ENCODE measurements at places on chromosomes 7 and 10. TPM values are rescaled to one million over a fixed set of nuclear protein-coding genes. Genes with fewer than 3 reads are reported as not detected.

- H3K27ac ChIP-seq = no peak overlapping the region
- no peaks in the 10 kb centered on the region for H3K27me3 ChIP-seq
- no peaks in the 10 kb centered on the region for H3K36me3 ChIP-seq
- peaks cover 14% of the 10 kb centered on the region for H3K4me1 ChIP-seq
- DNase-seq = peak; percentile 56
Measured at GRCh38 chr7:139660317-139661042, 117.3 kb downstream of the HIPK2 start.

DNA sequence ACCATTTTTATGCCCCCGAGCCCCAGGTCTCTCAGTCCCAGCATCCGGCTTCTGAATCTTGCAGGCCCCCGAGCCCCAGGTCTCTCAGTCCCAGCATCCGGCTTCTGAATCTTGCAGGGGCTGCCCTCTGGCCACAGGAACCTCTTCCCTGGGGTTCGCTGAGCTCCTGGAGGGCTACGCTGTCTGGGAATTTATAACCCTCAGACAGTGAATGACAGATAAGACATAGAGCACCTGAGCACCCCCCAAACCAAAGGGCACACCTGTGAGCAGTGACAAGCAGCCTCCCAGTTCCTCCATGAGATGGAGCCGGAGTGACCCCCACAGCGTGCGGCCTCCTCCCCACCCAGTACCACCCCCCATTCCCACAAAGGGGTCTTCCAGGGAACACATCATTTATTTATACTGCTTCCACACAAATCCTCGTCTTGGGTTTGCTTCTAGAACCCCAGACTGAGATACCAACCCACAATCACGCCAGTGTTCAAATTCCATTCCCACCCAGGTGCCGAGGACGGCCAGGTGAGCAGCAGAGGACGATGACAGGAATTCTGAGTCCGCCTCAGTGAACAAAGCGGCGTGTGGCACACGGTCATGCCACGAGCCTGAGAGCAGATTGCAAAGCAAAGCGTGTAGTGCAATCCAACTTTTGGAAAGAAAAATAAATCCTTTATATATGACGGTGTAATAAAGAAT lies 57.7 kb upstream of the FAM20C start:
- H3K27ac ChIP-seq = no peak overlapping the region
- H3K27me3 ChIP-seq = no peaks in the 10 kb centered on the region
- no peak overlapping the region for H3K4me3 ChIP-seq
- H3K36me3 ChIP-seq = no peaks in the 10 kb centered on the region
- no peaks in the 10 kb centered on the region for H3K4me1 ChIP-seq

STK31 gene
- 0.20 TPM for total RNA-seq

NPY gene
- total RNA-seq = not detected

ASB10 gene
- not detected for total RNA-seq

DNA sequence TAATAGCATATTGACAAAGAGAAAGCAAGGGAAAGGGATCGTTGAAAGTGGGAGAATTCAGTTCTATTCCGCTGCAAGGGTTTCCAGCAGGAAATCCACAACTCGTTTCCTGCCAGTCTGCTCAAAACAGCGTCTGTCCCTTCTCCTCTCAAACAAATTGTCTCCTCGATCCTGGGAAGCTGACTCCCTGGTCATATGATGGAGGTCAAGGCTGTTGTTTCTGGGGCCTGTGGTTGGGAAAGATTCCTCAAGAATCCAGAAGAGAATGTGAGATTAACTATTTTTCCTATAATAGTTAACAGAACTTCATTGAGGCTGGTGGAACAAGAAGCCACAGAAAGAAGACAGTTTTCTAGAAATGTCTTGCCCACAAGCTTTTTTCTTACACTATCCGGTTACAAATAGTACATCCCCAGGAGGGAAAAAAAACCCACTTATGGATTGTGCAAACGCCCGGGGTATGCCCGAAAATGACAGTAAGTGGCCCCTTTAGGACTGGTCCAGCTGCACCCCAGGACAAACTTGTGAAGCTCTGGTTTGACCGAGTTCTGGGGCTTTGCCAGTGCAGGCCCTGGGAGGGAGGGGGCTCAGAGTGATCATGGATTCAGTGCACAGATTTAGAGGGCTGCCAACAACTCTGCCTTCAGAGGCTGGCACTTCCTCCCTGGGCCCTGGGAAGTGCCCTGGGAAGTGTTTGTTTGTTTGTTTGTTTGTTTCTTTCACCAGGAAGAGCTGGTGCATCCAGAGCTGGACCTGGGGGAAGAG lies 49.4 kb upstream of the CTBP2 start:
- H3K4me3 ChIP-seq = peak overlapping the region; percentile 16
- no peak overlapping the region for H3K27ac ChIP-seq
- H3K27me3 ChIP-seq = peaks cover 8% of the 10 kb centered on the region
- H3K4me1 ChIP-seq = no peaks in the 10 kb centered on the region
- DNase-seq = peak; percentile 58

All from astrocyte (in vitro differentiated cells and primary cell).